ENCODE measurements at places on chromosomes 1 and 21.

GRCh38 chr1:17768651-17769241, 13.6 kb downstream of the ACTL8 start:
- no peak for DNase-seq

DNA sequence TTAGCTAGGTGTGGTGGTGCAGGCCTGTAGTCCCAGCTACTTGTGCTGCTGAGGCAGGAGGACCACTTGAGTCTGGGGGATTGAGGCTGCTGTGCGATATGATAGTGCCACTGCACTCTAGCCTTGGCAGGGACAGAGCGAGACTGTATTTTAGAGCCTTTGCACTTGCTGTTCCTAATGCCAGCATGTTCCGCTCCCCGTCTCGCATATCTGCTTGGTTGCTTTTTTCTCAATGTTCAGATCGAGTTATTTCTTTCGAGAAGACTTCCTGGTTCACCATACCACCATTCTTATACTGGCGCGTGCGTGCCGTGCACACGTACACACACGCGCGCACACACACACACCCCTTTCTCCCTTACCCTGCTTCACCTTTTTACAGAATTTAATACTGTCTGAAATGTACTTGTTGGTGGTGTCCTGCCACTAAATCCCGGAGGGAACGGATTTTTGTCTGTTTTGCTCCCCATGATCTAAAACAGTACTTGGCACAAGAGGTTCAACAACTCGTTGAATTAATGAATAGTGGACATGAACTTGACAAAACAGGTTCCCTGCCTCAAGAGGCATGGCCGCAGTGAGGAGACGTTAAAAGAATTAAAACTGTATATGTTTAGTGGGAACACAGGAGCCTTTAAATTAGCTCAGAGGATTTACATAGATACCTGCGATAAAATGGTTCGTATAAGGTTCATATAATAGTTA, 1.1 kb upstream of the RPRD2 start:
- no peak for DNase-seq

GRCh38 chr1:230684146-230684545, 29.8 kb downstream of the AGT start:
- DNase-seq, result no peak

GRCh38 chr1:2529784-2530512, at the start of gene HES5:
Gene HES5 (minus strand): TSS chr1:2530263. CDS start chr1:2530164, 99 bp downstream.
- DNase-seq, result no peak

Data from iPS DF 6.9 (cell line).